Femur (tissue), 1 donor: ENCODE measurements at places on chromosomes 2 and 18.

- DNase-seq = no peak
These were observed 6.8 kb downstream of the RESP18 start for GRCh38 chr2:219325657-219326315.

GRCh38 chr18:9140381-9140780, 3.8 kb downstream of the ANKRD12 start:
- no peak for DNase-seq

DNA sequence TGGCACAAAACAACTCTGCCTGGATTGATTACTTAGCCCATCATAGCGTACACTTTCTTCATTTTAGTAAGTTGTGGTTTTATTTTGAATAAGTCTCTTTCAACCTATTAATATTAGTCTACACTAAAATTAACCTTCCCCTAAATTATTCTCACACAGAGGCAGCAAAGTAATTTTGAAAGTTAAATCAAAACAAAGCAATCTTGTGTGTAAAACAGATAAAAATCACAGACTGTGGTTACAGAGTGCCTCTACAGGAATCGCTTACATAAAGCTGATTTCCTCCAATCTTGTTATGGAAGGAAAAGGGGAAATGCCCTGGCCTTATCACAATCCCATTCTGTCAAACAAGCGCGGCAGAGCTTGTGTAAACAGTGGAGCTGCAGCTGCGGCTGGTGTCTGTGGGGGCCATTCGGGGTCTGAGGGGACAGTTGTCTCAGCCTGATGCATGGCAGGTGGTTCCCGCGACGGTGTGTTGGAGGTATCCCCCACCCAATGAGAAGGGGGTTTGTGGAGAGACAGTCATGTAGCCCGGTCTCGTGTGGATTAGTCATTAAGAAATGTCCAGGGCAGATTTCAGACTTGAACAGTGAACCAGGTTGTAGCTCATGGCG, 42.1 kb downstream of the BCL2L11 start:
- DNase-seq = no peak

- DNase-seq = no peak
These were observed 60.1 kb upstream of the CD28 start for GRCh38 chr2:203646266-203646864.

- peak; percentile 87 for DNase-seq
These were observed at the start of gene FECH for GRCh38 chr18:57586251-57587049. FECH (minus strand) TSS chr18:57586702; CDS start chr18:57586620, 82 bp downstream.

DNA sequence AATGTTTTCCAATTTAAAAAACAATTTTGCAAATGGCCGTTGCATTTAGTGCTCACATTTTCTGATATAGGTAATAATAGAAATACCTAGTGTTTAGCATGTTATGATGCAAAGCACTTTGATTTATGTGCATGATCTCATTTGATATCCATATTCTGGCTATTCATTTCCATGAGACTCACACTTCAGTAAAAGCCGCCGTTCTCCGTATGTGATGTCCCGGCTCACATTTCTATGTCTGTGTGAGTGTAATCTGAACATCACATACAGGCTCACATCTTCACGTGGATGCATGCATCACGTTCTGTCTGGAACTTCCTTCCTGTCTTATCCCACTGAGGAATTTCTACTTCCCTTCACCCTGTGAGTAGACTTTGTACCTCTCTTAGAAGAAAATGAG, 45.8 kb downstream of the DCDC2C start:
- DNase-seq = no peak

GRCh38 chr2:138026111-138027020, 62.1 kb downstream of the HNMT start:
- DNase-seq = no peak

DNA sequence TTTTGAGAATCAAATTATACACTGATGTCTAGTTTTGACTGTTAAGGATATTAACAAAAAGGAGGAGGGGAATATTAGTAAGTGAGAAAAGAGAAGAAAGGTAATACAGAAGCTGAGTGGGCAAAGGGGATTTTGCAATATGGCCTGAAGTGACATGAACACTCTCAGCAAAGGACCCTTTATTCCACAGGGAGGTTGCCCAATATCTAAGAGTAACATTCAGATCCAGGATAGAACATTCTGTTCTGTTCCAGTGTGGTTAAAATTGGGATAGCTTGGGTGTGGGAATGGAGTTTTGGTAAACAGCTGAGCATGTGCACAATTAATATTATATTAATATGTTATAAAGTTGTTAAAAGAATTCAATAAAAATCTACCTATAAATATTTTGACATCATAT, 120.1 kb downstream of the ZNF385B start:
- DNase-seq = no peak
